ENCODE measurements at places on chromosomes 16 and 17.

DNA sequence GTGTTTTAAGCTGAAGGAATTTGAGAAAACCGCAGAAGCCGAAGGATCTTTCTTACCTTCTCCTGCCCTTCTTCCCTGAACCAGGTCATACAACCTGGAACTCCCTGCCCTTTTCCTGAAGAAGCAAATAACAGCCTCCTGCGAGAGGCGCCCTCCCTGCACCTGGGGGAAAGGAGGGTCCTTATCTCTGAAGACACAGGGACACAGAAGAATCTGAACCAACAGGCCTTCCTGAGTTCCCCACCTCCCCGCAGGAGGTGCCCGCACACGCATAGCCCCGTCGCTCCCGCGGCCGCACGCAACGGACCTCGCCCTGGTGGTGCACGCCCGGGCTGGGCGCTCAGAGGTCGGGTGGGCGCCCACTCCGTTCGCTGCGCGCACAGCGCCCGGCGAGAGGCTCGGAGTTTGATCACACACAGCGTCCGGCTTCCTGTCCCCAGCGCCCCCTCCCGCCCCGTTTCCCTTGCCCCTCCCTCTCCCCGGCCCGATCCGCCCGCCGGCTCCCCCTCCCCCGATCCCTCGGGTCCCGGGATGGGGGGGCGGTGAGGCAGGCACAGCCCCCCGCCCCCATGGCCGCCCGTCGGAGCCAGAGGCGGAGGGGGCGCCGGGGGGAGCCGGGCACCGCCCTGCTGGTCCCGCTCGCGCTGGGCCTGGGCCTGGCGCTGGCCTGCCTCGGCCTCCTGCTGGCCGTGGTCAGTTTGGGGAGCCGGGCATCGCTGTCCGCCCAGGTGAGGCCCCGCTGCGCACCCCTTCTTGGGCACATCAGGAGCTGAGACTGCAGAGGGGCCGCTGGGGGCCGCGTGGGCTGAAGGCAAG, at the start of gene TNFSF12:
Gene TNFSF12, plus strand, starts transcription at position 474 of the 816 bp plus-strand sequence. Its CDS starts 96 bp downstream, at position 570.
- DNase-seq: no peak

DNA sequence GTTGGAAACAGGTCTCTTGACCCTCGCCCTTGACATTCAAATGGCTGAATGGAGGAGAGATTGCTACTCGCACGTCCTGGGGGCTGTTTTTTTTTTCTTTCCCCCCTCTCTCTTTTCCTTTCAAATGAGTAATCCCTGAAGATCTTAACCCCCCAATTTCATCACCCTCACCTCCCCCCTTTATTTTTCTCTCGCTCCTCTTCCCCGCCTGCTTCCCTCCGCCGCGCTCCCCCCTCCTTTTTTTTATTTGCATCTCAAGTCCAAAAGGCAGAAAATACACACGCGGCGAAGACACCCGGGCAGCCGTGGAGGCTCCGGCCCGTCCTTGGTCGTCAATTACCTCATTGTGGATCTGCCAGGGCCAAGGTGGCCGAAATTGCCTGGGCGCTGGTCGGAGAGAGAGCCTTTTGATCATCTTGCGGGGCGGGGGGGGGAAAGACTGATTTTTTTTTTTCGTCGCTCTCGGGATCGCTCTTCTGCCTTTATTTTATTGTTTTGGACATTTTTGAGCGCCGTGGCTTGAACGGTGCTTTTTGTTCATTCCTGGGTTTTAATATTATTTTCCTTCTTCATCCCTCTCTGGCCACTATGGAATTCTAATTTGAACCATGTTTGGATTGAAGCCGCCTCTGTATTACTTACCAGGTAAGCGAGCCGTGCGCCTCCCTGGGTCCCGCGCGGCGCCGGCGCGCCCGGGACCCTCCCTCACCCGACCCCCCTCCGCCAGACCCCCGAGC, 57.2 kb upstream of the GSE1 start:
- DNase-seq: no peak

GRCh38 chr17:65966072-65966695, 225.7 kb downstream of the CEP112 start:
- no peak for DNase-seq

- DNase-seq: no peak
These were observed 15.9 kb upstream of the ADGRG1 start for GRCh38 chr16:57612494-57612893.

- DNase-seq: no peak
These were observed 9.6 kb upstream of the RNF112 start for GRCh38 chr17:19401321-19402010.

DNA sequence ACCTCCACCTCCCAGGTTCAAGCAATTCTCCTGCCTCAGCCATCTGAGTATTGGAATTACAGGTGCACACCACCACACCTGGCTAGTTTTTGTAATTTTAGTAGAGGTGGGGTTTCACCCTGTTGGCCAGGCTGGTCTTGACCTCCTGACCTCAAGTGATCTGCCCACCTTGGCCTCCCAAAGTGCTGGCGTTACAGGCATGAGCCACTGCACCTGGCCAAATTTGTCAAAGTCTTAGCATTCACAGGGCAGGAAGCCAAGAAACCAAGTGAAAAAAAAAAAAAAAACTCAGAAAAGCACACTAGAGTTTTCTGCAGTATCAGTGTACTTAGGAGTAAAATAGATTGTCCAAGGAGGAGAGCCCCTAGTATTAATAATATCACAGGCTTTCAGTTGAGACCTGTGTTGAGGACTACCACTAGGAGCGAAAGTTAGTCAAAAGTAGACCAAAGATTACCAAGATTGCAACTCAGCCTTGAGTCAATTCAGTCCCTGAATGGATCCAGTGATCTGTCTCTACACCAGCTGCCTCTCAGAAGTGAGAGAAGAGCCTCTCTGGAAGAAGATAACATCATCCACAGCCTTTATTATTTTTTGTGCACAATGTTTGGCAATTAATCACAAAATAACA, 159.7 kb downstream of the CEP112 start:
- no peak for DNase-seq

- DNase-seq: no peak
These were observed 919 bp upstream of the CBX1 start for GRCh38 chr17:48102043-48102750.

DNA sequence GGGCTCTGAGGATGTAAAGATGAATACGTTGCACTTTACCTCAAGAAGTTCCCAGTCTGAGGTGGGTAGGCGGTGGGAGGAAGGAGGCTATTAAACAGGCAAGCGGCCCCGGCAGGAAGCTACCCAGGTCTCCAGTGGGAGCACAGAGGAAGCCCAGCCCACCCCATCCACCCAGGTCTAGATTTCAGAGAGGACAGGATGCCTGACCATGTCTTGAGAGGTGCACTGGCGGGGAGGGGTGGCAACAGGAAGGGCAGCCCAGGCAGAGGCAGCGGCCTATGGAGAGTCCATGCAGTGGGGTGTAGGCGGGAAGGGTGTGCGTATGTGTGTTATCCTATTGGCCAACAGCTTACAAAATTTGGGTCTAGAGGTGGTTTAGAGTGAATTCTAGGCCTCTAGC, 13.9 kb downstream of the SARM1 start:
- no peak for DNase-seq

DNA sequence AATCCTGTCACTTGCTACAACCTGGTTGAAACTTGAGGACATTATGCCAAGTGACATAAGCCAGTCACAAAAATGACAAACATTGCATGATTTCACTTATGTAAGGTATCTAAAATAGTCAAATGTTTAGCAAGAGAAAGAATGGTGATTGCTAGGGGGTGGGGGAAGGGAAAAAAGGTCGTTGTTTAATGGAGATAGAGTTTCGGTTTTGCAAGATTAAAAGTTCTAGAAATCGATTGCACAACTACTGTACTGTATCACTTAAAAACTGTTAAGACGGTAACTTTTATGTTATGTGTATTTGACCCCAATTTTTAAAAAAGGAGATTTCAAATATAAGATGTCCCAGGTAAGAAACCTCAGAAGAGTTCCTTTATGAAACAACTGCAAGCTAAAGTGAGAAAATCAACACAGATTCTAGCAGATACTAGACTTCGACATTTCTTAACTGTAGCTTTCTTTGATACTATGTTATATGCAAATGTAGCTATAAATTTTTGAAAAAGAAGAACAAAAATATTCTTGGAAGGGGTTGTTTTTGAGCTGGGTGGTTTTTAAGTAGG, 5.9 kb downstream of the MEOX1 start:
- DNase-seq: no peak

- DNase-seq: no peak
These were observed 3.1 kb upstream of the USP7 start for GRCh38 chr16:8966817-8967131.

DNA sequence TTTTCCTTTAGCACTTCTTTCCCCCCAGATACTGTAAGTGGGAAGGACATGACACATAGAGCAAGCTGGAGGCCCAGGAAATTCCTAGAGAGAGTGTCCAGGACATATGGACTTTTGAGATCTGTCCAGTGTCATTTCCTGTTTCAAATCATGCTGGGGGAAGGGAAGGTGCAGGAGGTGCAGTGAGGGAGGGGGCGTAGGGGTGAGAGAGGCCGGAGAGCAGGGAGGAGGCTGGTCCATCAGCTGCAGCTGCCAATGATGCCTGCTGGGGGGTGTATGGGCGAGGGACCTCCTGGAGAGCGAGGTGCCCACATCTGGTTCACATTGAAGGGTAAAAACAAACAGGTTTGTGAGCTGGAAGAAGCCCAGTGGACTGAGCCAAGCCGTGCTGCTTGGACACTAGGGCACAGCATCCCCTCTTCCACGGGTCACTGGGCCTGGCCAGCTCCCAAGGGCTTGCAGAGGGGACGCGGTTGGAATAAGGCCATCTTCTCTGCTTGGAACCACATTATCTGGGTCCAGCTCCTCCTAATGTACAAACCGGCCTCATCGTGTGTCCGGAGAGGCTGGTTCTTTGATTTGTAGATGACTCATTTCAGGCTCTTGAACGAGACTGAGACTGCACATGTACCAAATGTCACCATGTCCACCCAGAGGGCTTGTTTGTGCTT, 70.4 kb upstream of the SMURF2 start:
- no peak for DNase-seq

DNA sequence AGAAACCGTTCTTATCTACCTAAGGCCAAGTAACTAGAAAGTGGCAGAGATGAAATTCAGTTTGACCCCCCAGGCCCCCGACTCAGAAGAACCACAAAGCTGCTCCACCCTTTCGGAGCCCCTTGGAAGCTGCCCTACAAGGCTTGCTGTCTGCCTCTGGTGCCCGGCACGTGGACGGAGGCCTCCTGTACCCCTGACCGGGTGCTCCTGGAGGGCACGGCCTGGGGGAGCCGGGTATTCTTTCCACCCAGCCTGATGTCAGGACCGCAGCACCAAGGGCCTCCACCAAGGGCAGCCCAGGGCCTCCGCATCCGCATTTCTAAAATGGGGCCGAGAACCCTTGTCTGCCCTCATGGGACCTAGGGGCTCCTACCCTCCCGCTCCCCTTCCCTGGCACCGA, 15.5 kb upstream of the CRK start:
- DNase-seq: no peak

- DNase-seq: no peak
These were observed 7.6 kb downstream of the SGCA start for GRCh38 chr17:50173335-50173941.

DNA sequence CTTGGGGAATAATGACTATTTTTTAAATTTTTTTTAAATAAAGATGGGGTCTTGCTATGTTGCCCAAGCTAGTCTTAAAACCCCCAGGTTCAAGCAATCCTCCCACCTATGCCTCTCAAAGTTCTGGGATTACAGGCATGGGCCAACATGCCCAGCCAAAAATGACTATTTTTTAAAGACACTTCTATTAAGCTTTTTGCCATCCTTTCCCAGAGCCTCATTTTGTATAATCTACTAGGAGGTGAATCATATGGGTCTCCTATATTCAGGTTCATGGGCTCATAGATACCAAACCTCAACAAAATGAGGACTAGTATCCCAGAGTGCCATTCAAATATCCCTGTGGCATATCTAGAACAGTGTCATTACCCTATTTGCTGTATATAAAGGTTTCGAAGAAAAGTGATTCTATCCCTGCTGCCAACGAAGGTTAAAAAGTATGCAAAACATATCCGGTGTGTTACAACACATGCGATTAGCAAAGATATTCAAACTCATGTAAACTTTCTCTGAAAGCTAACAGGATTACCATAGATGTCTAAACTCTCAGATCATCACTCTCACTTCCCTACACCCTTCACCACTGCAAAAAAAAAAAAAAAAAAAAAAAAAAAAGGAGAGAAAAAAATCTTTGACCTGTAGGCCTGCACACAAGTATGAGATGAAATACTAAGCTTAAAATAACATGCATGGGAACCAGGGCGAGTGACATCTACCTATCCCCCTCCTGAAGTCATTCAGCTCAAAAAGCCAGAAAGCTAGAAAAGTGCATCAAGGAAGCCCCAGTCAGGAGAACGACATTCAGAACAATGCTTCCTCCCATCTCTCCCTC, 23.5 kb downstream of the XPO6 start:
- no peak for DNase-seq

DNA sequence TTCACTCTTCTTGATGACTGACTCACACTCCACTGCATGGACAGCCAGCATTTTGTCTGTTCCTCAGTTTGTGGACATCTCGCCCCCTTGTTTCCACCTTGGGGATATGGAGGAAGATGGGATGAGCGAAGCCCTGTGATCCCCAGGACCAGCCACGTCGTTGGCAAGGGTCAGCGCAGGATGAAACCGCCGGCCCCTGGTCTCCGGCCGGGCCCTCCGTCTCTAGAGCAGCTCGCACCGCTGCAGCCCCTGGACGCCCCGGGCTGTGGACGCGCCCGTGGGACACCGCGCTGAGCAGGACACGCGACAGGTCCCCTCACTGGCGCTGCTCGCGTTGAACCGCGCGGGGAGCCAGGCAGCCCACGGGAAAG, 604 bp upstream of the ZC3H18 start:
- DNase-seq: no peak

DNA sequence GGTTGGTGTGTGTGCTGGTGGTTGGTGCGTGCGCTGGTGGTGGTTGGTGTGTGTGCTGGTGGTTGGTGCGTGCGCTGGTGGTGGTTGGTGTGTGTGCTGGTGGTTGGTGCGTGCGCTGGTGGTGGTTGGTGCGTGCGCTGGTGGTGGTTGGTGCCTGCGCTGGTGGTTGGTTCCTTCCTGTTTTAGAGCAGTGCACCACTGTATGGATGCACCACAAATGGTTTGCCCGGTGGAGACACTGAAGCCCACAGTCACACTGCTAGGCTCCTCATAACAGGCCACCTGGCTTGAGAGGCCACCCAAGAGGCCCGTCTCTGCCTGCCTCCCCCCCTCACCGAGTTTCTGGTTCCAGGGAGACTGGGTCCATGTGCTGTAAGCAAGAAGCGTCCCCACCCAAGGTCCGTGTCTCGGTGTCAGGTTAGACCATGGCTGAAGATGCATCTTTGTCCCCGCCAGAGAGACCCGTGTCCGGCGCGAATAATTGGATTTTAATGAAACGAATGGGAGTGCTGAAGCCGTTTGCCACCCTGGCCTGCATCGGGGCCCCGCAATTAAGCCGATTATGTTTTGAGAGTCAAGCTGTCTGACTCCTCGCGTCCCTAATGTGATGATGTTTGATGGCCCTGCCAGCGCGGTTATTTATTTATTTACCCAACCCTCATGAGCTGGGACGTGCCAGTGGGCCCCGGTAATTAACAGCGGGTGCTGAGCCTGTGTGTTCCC, 161.3 kb upstream of the GSE1 start:
- no peak for DNase-seq
